ENCODE measurements at places on chromosomes 3 and 15.

- no peak for DNase-seq
These were observed 35.0 kb upstream of the VGLL3 start for GRCh38 chr3:87025661-87026645.

- DNase-seq, result no peak
These were observed 838.5 kb downstream of the DIPK2A start for GRCh38 chr3:144810160-144810559.

DNA sequence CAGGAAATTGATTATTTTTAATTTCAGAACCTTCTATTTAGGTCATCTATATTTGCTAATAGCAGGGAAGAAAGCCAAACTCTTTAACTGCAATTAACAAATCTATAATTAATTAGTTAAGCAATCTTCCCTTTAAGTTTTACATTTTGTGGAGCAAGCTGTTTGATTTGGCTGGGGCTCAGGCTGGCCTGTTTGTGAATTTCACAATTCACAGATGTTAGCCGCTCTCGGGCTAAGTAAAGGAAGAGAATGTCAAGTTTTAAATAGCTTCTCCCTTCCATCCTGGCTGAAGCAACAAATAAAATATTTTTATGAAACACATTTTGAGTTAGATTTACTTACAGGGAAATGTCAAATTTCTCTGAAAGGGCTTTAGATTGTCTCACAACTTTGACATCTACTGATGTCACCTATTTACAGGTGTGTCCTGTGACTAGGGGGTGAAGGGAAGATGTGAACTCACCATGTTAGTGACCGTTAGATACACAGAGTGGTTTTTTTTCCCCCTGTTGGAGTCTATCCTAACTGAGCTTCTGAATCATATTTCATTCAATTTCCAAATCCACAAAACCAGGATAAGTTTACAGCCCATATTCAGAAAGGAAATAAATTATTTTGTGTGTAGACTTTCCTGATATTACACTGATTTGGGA lies 1.3 kb upstream of the TP63 start:
- no peak for DNase-seq

DNA sequence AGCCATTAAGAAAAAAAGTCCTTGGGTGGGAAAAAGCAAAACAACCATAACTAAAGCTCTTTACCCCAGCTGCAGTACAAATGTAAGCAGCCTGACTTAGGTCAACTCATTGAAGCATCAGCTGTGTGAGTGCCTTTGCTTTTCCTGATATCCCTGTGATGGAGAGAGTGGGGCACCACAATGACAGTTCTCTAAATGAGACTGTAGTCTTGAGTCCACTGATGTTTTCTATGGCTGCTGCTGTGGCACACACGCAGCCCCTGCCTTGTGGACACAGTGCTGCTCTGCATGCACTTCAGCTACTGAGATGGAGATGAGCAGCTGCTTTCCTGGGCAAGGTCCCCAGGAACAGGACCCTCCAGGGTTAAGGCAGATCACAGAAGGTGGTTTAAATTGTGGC lies 173.2 kb downstream of the KCNAB1 start:
- no peak for DNase-seq

- peak; percentile 51 for DNase-seq
These were observed 28.0 kb upstream of the LACTB start for GRCh38 chr15:63093486-63094205.

GRCh38 chr3:151726016-151726415 lies 7.7 kb upstream of the AADACL2 start:
- no peak for DNase-seq

DNA sequence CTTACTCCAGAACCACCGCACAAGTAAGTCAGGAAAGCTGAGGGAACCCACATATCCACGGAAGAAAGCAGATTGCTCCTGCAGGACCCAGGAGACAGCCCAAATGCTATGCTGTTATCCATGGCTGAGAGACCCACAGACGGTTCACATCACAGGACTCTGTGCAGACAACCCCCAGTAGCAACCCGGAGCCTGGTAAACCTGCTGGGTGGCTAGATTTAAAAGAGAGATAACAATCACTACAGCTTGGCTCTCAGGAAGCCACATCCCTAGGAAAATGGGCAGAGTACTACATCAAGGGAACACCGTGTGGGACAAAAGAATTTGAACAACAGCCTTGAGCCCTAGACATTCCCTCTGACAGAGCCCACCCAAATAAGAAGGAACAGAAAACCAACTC lies 13.8 kb upstream of the TRIM42 start:
- no peak for DNase-seq

GRCh38 chr15:83380682-83381081 lies 66.5 kb upstream of the SH3GL3 start:
- DNase-seq, result peak; percentile 32

- no peak for DNase-seq
These were observed 40.6 kb downstream of the ISL2 start for GRCh38 chr15:76377217-76377616.

- no peak for DNase-seq
These were observed 86.6 kb downstream of the FNDC3B start for GRCh38 chr3:172125963-172126457.

- peak; percentile 80 for DNase-seq
These were observed 5.5 kb upstream of the CD200 start for GRCh38 chr3:112327371-112327951.
